ENCODE measurements at places on chromosomes 5 and 9.
A peak's percentile ranks its signal among the peaks of the same experiment; 100 is the strongest.

DNA sequence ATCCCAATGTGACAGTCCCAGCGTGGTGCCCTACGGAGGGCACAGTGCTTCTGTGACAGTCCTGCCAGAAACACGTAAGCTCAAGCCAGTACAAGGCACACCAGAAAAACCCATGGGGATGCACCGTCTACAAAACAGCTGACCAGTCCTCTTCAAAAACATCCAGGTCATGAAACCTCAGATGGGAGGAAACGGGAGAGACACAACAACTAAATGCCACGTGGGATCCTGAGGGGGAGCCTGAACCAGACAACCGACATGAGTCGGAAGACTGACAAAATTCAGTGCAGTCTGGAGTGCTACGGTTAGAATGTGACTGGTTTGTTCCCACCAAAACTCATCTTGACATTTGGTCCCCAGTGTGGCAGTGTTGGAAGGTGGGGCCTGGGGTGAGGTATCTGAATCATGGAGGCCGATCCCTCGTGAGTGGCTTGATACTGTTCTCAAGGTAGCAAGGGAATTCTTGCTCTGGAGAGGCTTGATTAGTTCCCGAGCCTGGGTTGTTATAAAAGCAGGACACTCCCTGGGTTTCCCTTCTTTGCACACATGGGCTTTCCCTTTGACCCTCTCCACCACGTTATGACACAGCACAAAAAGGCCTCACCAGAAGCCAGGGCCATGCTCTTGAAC is 55.4 kb downstream of the ADAMTS2 start:
- ATAC-seq: no peak

- peak; percentile 65 for ATAC-seq
Measured at GRCh38 chr5:132103969-132104391, 30.4 kb downstream of the CSF2 start.

- ATAC-seq: no peak
Measured at GRCh38 chr9:136231478-136232297, 13.9 kb downstream of the QSOX2 start.

DNA sequence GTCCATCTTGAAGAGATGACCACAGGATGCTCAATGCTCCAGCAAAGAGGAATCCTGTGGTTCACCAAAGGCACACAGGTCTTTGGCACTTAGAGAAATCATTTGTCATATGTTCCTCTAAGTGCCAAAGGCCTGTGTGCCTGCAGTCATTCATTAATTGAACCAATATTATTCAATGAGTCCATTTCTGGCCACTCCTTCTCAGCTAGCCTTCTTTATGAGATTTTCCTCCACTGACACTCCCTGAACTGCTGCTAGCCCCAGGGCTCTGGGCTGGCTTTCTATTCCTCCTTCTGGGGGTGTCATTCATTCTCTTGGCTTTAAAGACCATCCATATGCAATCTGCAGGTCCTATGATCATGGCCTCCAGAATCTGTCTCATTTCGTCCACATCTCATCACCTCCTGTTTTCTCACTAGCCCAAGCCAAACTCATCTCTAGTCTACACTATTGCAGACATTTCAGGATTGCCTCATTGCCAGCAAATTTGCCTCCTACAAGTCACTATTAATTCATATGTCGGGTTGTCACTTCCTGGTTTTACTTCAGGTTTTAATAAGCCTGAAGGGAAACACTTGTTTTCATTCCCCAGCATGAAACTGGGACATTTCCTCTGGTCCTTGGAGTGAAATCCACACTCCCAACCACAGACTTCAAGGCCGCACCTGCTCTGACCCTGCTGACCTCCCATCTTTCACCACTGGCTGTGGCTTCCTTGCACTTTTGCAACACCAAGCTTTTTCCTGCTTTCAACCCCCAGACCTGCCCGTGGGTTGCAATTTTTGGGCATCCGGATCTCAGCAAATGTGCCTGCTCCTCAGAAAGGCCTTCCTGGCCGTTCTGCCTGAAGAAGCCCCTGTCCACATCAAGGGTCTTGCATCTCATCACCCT is 35.1 kb downstream of the KCNIP1 start:
- ATAC-seq: no peak

- no peak for ATAC-seq
Measured at GRCh38 chr9:1505489-1505888, 455.3 kb downstream of the DMRT2 start.

DNA sequence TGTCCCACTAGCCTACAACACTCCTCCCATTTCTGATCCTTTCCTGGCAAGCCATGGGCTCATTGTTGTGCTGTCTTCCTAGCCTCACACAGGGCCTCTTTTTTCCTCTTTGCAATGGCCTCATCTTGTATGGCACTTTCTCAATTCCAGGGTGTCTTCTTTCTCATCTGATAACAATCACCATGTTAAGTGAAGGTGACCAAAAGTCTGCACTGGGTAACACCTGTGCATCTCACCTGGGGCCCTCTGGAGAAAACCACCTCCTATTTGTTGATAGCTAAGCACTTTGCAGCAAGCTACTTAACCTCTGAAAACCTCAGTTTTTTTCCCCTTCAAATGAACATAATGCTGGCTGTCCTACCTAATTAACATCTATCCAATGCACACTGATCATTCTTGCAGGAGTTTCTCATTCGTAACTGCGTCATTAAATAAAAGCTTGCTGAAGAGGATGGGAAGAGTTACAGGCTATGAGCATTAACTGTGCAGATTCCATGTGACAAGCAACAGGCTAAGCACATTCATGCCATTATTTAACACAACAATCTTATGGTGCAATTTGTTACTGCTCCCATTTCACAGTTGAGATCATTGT is 60.1 kb upstream of the STK32A start:
- ATAC-seq: no peak

DNA sequence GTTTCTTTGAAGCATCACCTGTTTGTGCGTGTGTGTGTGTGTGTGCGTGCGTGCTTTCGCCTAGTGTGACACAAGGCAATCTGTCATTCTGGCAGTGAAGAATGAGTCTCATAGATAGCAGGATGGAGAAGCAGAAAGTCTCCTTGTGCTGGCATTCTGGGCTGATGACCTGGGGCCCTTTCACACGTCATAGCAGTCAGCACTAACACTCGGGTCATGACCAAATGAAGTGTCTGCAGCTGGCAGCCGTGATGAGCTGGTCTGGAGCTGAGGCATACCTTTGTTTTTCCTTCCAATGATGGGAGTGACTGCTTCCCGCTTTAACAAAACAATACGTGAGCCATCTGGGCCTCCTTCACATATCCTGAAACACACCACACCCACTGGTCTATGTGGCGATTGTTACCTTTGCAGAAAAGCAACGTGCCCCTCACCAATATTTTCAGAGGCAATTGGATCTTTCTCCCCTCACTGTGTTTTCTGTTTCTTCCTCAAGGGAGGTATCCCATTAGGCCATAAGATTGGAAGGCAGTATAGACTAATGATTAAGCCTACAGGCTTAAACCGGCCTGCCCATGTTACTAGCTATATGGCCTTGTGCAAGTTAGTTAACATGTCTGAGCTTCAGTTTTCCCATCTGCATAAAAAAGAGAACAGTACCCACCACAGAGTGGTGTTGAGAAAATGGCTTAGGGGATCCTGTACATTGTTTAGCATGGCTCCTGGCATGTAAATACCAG is 88.8 kb downstream of the SREK1 start:
- ATAC-seq: no peak

DNA sequence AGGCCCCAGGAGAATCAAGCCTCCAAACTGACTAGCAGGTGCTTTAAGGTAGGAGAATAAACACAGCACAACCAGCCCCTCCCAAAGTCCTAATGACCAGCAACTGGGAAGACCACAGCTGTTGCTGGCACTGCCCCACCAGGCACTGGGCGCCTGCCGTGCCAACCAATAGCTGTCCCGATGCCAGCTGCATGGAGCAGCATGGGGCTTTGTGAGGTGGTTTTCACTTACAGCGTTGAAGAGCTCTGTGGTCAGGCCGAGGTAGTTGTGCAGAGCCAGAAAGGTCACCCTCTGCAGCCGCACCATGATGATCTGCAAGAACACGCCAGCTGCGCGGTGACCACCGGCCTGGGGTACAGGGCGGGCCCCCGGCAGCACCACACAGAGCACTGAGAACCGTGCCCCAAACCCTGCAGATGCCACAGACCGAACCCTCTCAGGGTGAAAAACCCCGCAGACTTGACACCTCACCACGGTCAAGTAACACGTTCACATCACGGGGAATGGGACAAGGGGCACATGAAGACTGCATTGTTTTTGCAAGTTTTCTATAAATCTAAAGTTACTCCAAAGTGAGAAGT is 28.7 kb downstream of the PNPLA7 start:
- ATAC-seq: no peak

- ATAC-seq: peak; percentile 75
Measured at GRCh38 chr9:18362901-18363685, 110.9 kb upstream of the ADAMTSL1 start.

GRCh38 chr5:168611165-168611564 is 32.0 kb upstream of the PANK3 start:
- ATAC-seq: peak; percentile 41

GRCh38 chr9:125131778-125132177 is 11.6 kb downstream of the SCAI start:
- no peak for ATAC-seq

DNA sequence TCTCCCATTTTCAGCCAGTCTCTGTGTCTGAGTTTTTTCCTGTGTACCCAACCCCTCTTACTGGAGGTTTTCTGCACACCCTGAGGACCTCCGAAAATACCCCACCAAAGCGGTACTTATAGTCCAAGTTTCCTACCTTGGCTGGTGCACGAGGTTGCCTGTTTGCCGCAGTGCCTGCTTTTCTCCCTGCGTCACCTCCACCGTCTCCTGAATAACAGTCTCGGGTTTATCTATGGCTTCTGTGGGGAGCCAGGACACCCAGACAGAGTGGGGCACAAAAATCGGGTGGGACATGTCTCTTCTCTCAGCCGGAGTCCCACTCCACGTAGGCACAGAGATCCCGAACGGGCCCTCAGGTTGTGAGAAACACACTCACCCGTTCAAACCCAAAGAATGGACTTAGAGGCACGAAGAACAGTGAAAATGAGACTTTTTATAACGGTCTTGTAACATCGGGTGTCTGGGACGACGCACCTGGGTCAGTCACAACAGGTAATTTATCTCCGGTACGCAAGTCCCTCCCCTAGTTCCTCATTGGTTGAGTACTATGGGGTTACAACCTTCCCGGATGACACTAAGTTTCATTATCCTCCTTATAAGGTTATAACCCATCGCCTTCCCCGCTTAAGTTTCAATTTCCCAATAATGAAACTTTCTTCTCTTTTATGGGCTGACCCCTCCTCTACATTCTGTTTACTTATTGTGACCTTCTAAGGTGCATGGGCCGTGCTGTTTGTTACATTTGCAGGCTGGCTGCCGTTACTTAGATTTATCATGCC is 970.2 kb upstream of the COX7C start:
- ATAC-seq: no peak

DNA sequence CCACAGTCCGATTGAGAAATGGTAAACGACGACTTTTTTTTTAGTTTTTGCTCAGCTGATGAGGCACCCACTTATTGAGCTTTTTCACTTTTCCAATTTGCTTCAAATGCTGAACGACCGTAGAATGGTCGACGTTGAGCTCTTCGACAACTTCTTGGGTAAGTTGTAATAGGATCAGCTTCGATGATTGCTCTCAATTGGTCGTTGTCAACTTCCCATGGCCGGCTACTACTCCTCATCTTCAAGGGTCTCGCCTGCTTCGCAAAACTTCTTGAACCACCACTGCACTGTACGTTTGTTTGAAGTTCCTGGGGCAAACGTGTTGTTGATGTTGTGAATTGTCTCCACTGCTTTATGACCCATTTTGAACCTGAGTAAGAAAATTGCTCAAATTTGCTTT is 35.7 kb downstream of the NSD1 start:
- ATAC-seq: no peak

DNA sequence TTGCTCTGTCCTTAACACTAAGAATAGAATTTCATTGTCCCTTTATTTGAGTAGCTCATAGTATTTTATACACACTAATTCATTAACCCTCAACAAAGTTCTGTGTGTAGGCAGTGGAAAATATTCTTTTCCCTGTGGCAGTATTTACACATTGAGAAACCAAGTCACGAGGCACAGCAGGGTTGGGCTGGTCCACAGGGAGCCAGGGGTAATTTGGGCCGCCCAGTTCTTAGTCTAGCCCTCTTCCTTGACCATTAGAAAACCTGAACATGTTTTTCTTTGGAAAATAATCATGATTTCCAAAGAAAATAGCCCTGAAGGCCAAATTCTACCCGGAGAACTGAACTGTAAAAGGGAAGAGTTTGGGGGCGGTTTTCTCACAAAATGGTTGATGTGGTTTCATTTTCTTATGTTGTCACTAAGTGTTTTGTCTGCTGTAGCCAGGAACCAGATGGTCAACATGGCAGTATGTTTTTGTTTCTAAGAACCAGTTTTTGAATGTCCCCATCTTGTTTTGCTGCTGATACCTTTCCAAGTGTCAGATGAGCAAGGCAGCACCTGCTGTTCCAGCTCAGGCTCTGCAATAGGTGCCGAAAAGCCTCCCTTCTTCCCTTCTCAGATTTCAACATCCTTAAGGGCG is 29.6 kb downstream of the ARHGEF28 start:
- no peak for ATAC-seq

DNA sequence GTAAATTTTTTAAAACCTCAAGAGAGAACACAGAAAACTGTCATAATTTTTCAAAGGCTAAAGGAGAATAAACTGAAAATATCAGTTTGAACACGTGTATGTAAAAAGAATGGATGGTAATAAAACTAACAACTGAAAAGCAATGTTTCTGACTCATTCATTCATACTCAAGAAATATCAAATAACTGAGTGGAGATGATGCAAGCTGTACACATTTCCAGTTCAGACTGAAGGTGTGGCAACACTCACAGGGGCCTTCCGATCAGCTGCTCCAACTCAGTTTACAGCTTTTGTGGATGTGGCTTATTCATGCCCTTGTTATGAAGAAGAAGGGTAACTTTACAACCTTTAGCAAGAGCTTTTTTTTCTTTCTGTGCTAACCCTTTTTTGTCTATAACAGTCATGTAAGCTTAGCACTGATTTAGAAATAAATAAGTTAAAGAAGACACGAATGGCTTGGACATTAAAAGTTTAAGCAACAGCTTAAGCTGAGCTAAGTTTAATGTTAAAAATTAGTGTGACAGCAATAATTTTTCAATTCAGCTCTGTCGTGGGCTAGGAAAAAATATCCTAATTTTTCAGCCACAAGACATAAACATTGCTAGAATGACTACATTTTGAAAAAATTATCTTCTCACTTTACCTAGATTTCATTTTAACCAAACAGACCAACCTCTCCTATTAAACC is 453.5 kb downstream of the RAB3C start:
- peak; percentile 13 for ATAC-seq

- ATAC-seq: no peak
Measured at GRCh38 chr5:88486431-88486830, 217.8 kb upstream of the TMEM161B start.

DNA sequence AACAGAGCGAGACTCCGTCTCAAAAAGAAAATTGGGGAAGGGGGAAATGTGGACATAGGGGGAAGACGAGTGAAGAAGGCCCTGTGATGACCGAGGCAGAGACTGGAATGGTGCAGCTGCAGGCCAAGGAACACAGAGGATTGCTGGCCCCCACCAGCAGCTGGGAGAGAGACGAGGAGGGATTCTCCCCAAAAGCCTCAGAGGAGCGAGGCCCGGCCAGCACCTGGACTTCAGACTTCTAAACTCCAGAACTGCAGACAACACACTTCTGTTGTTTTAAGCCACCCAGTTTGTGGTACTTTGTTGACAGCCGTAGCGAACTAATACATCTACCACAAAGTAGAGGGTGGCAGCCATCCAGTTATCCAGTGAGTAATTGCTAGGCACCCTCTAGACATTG is 124.6 kb downstream of the ATPSCKMT start:
- ATAC-seq: no peak

Data from SK-N-SH treated with all-trans-retinoic acid at 6 μM for 48 hours (cell line).